NT2/D1 (cell line): ENCODE measurements at places on chromosomes 4 and X.
A peak's percentile ranks its signal among the peaks of the same experiment; 100 is the strongest.

- no peak for DNase-seq
Observed at GRCh38 chr4:140326395-140326993, 47.0 kb upstream of the SCOC start.

- no peak for DNase-seq
Observed at GRCh38 chr4:12958436-12958835, 525.7 kb downstream of the RAB28 start.

DNA sequence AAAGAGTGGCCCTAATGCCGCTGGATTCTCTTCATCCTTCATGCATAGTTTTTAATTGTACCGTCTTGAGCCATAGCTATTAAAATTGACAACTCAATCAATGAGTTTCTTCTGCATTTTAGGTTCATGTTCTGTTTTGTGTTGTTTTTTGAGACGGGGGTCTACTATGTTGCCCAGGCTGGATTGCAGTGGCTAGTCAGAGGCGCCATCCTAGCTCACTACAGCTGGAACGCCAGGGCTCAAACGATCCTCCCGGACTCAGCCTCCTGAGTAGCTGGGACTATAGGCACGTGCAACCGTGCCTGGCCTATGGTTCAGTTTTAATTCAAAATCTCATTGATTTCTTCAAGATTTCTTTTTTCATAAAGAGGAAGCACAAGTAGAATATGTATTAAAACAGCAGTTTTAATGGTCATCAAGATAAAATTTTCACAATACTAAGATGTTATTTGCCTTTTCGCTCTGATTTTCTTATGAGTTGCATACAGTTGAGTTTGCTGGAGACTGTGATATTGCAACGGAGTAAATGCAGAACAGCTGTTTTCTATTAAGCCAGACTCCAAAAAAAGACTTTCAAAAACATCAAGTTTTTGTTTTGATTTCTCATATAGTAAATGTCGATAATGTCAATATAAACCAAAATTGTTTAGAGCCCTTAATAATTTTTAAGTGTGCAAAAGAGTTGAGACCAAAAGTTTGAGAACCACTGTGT is 1.1 kb upstream of the STX18 start:
- DNase-seq, result no peak

- DNase-seq, result no peak
Observed at GRCh38 chr4:173834151-173834550, 304.1 kb upstream of the HAND2 start.

DNA sequence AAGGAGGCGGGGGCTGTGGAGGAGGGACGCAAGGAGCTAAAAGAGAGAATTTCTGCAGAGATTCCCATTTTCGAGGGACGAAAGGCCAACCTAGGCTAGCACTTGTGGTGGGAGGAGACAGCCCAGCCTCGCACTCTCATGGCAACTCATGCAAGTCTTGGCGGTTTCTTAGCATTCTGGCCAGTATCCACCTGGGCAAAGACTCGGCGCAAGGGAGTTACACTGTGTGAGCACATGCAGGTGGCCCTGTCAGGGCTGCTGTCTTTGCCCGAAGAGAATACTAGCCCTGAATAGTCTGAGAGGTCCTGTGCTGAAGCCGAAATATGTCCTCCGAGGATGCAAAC is 15.5 kb downstream of the MCF2 start:
- DNase-seq, result no peak

GRCh38 chrX:106725931-106726330 is 570 bp upstream of the RNF128 start:
- DNase-seq, result no peak

DNA sequence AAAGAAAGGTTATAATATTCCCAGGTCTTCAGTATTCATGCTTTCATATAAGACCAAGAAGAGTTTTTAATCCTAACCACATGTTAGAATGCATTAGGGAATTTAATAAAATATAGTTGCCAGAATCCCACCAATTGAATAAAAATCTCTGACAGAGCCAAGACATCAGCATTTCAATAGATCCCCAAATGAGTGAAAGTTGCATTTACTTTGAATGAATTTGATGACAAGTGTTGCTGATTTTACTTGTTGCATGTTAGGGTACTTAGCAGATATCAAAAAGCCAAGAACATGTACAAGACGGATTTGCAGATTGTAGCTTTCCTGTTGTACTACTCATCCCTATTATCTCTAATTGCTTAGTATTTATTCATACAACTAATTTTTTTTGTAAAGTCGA is 39.9 kb upstream of the PRR27 start:
- DNase-seq, result no peak

GRCh38 chrX:42107495-42108488 is 184.4 kb upstream of the CASK start:
- DNase-seq, result no peak

DNA sequence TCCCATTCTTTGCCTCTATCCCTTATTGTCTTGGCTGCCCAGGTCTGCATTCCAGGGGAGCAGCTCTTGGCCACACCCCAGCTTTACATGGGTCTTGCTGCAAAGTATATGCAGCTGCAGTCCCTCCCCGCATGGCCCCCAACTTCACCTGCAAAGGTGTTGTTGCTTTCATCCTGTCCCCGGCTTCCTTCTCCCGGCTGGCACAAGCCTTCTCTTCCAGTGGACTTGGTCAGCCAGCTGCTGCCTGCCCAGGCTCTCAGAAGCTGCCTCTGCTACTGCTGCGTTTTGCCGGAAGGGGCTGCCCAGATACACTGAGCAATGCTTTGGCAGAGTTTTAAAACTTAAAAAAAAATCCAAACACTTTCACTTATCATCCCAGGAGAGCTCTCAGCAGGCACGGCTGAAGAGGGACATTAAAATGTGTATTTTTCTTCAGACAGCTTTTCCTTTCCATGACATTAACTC is 121.2 kb upstream of the PDLIM3 start:
- no peak for DNase-seq

DNA sequence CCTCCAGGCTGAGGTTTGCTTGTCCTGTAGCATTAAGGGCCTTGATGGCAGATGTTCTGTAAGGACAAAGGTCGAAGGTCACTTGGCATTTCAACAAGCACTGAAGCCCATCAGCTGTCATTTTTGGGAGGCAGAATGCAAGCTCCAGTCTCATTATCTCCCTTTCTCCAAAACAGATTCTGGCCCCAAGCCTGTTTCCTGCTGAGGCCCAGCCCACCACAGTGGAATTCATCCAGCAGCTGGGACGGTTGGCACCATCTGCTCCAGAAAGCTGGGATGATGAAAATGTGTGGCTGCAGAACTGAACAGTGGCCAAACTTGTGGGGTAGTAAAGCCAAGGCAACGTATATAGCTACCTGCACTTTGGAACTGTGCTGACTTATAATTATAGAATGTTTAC is 17.7 kb upstream of the PPEF2 start:
- no peak for DNase-seq

DNA sequence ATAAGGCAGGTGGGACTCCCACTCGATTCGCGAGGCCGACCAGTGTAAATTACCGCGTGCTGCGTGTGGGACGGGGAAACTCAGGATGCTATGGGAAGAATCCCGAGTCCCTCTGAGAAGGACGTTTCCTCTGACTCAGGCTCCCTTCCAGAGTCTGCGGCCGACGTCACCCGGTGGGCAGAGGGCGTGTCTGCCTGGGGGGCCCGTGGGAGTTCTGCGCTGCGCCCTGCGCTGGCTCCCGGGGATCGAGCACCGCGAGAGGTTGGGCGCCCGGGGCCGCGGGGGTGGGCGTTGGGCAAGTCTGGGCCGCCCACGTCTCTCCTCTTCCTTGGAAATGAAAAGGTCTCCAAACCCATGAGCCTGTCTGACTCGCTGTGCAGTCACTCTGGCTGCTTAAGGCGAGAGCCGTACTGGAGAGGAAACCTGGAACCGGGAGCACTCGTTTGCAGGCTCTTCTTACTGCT is 568 bp downstream of the NIPAL1 start:
- DNase-seq, result no peak

DNA sequence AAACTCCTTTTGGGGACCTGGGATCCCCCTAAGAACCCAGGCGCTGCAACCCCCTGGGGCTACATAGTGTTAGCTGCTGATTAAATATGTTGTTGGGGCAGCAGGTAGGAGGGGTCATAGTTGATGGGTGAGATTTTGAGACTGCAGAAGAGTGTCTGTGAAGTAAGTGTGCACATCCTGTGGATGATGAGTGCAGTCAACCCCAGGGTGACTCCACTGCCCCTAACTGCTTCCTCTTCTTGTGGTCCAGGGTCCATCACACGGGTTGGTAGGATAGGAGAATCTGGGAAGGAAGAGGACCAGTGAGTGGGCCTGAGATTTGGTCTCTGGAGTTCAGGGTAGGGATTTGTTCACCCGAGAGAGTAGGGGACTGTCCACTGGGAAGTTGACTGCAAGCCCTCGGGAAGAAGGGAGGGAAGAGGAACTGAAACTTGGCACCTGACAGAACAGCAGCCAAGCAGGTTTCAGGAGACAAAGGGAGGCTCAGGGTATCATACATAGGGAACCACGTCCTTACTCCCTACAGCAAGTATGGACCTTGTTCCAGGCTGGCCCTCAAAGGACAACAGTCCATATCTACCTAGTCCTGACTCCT is 8.5 kb downstream of the DLG3 start:
- DNase-seq, result no peak

GRCh38 chr4:174317531-174317930 is 33.8 kb downstream of the CEP44 start:
- no peak for DNase-seq

DNA sequence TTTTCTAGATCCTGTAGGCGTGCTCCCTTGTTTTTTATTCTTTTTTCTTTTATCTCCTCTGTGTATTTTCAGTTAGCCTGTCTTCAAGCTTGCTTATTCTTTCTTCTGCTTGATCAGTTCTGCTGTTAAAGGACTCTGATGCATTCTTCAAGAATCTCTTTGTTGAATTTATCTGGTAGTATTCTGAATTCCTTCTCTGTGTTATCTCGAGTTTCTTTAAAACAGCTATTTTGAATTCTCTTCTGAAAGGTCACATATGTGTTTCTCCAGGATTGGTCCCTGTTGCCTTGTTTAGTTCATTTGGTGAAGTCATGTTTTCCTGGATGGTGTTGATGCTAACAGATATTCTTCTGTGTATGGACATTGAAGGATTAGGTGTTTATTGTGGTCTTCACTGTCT is 15.3 kb downstream of the RAB33B start:
- DNase-seq, result no peak

- DNase-seq, result no peak
Observed at GRCh38 chr4:26873391-26874026, 12.9 kb downstream of the STIM2 start.

DNA sequence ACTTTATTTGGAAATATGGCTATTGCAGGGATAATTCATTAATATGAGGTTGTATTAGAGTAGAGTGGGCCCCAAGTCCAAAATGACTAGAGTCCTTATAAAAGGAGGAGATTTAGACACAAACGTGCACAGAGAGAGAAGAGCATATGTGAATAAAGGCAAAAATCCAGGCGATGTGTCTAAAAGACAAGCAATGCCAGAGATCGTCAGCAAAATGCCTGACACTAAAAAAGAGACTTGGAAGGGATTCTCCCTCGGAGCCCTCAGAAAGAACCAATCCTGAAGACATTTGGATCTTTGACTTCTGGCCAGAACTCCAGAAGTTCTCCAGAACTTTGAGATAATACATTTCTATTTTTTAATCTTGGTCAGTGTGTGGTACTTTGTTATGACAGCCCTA is 472.1 kb downstream of the NLGN4X start:
- DNase-seq, result no peak

DNA sequence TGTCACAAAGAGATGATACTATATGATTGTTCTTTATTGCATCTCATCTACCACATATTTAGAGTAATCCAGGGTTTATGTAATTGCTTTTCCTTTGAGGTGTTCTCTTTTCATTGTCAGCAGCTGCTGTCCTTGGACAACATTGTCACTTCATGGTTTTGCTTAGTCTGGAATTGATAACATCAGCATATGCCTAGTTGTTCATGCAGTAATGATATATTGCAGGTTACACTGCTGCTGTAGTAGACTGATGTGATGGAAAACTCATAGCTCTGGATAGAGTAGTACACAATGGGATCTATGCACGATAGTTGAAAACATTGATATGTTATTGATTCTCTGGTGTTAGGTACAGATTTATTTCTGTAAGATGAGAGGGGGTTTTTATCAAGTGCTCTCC is 13.7 kb downstream of the NEIL3 start:
- DNase-seq, result no peak

GRCh38 chr4:109559625-109559982 is 442 bp upstream of the MCUB start:
- peak; percentile 27 for DNase-seq

DNA sequence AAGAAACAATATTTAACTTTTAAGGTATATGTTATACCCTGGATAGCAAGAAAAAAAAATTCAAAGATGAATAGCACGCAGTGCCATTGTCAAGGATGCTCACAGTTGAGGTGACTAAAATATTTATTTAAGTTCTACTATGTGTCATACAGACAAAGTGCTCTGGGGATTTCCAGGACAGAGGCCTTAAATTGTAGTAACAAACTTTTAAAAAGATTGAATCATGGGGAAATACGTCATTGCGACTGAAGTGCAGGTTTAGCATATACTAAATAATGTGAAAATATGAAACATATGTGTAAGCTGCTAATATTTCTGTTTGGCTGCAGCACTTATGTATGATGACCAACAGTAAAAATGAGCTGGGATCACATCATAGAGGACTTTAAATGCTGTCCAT is 748.0 kb upstream of the PCDH7 start:
- no peak for DNase-seq

DNA sequence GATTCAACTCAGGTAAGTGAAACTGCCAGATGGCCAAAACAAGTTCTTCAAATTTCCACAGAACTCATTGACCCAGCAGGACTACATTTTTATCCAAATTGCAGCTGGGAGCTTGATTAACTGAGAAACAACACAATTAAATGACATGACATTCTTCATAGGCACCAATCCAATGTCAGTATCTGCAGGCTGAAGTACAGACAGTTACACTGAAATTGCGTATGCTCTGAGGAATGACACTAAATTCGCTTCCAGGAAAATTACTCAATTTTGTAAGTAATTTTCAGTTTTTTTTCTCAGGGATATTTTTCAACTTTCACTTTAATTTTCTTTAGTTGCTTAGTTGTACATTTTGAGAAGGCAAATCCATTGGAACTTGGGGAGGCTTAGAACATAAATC is 4.5 kb downstream of the C1GALT1C1 start:
- no peak for DNase-seq

DNA sequence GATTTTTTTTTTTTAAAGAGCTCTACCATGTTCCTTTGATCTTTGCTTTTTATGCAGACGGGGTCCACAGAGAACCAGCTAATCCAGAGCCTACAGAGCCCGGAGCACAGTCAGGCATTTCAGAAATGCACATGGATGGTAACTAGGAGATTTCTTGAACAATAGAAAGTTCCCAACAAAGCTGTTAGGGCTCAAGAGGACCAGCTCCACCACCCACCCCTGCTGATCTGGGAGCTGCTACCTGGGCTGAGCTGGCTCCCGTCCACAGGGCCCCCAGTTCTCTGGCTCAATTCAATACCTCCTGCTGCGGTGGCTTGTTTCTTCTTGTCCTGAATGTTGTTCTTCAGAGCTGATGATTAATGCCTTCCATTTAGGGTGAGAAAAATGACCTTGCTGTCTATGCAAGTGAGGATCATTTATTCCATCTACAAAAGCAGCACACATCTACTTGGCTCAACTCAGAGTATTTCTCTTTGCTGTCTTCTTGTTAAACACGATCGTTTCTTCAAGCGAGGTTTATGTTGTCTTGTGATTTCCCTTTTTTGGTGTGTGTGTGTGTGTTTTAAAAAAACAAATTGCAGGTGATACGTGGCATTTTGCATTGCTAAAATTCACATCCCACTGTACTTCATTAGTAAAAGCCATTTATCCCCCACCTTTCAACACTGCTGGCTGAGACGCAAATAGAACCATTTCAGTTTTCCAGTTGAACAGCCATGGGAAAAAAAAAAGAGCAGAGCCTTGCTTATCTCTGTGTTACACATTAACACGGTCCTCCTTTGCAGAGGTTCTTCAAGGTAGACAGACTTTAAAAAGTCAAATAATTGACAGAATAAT is 31.3 kb downstream of the IGFBP7 start:
- peak; percentile 87 for DNase-seq
